GM20000 (cell line): ENCODE measurements at places on chromosomes 1 and 21.

DNA sequence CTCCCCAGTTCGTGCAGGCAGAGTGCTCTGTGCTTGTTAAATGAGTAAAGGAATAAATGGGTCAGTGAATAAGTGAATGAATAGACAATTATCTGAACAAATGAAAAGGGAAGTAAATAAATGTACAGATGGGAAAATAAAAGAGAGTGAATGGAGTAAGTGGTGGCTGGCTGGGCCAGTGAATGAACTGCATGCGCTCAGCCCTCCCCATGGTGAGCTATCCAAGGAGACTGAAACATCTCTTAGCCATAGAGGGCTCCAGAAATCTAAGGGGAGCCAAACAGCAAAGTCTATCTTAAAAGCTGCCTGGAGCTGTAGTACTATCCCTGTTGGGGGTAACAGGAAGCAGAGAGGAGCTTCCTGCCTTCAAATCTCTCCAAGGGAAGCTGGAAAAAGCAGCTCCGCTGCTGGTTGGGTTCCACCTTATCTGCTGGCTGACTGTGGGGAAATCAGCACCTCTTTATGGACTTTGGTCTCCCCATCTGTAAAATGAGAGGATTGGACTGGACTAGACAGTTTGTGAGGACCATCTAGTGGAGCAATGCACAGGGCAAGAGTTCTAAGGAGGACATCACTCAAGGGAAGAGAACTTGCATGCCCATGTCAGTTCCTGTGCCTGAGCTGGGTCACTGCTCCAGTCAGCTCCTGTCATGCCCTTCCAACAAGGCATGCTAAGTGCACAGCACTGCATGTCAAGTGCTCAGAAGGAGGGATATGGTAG, 77.9 kb downstream of the TRABD2B start:
- no peak for DNase-seq

DNA sequence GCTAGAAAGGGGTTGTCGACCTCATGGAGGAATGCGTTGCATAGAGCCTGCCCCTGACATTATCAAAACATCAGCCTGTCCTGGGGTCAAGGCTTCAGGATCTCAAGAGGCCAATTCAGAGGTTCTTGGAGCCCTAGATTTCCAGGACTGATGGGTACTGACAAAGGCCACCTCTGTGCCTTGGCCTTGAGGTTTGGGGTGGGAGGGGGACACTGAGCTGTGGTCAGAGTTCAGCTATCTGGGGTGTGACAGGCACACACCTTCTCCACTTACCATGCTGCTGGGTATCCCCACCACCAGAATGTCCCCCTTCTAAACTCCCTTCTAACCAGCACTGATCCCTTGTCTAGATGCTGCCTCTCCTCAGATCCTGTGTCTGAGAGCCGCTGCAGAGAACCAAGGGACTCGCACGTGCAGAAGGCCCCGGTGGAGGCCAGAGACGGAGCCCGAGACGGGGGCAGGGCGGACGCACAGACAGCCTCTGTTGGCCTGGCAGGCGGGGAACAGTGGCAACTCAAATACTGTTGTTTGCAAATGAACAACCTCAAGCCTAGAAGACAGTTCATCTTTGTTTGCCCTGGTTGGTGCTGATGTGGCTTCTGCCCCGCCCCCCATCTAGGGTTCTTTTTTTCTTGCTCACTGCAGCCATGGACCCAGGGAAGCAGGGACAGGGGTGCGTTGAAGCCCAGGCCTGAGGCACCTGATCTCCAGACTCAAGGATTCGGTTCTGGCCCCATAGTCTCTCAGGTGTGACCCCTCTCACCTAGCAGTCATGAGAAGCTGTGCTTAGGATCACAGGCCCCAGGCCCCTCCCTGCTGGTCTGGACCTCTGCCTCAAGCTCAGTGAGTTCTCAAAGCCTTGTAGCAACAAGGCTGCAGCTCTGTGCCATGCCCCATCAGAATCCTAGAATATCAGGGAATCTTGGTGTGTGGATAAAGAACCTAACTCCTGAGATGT, 28.1 kb upstream of the CSF1 start:
- no peak for DNase-seq

- DNase-seq = no peak
Observed at GRCh38 chr1:17798011-17798410, 42.9 kb downstream of the ACTL8 start.

- no peak for DNase-seq
Observed at GRCh38 chr1:67675800-67676199, 9.2 kb upstream of the GADD45A start.

GRCh38 chr1:210477328-210477924, 148.7 kb downstream of the HHAT start:
- DNase-seq = no peak

DNA sequence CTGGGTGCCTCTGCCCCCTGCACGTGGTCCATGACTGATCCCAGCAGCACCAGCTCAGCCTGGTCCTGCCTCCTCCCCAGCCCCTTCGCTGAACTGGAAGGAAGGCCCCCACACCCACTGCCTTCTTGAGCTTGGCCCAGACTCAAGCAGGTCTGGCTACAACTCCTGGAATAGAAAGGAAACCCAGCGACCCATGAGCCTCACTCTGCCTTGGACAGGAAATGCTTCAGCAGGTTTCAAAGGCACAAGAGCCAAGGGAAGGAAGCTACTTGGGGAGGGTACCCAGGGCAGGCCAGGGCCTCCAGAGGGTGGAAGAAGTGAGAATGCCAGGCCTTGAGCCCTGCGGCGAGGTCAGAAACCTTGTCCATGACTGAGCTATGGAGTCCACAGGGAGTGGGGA, 35.9 kb upstream of the RD3 start:
- no peak for DNase-seq

DNA sequence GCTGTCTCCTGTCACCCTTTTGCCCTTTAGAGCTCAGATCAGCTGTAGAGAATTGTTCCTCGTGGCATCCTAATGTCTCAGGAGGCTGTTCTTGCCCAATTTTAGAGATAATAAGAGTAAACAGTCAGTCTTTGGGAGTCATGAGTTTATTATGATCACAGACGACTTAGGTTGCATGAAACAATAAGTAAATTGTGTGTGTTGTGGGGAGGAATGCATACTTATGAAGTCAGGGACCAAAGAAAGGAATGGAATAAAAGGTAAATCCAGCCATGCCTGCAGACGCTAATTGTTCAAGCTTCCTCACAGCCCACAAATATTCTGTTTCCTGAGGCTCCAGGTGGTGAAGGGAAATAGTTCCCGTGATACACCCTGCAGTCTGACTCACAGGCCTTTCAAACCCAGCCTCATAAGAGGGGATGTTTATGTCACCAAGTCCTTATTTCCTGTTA, 897 bp downstream of the EPHX4 start:
- DNase-seq = no peak

GRCh38 chr1:158248118-158248517, 6.1 kb upstream of the CD1A start:
- DNase-seq = peak; percentile 26

GRCh38 chr1:7403265-7404045, 367.6 kb upstream of the VAMP3 start:
- DNase-seq = peak; percentile 53

DNA sequence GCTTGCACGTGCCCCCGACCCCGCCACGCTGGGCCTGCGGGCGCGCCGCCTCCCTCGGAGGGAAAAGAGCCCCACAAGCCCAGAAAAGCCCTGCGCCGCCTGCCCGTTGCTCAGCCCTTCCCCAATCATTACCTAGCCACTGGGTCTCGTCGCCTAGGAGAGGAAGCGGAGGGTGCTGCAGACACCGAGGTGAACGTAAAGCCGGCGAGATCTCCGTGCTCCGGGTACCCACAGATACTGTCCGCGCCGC, at the start of gene ENO1:
Gene ENO1, minus strand, starts transcription at position 239 of the 250 bp plus-strand sequence. CDS start 3,778 bp downstream, outside the sequence.
- DNase-seq = no peak

- DNase-seq = peak; percentile 63
Observed at GRCh38 chr1:175757381-175758015, 14.1 kb upstream of the TNR start.

DNA sequence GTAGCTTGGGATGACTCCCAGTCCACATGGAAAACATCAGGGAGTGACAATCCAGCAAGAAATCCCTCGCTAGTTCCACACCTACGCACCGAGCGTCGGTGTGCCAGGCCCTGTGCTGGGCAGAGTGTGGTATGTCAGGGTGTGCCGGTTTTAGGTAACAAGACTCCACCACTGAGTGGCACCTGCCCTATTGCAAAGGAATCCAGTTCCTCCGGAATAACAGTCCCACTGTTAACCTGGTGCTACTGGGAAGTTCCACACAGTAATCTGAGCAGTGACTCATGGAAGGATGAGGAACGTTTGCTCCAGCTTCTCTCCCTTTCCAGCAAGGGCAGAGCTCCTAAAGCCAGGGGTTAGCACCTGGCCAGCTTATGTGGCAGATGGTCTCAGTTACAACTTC, 14.3 kb downstream of the RNF207 start:
- DNase-seq = no peak

DNA sequence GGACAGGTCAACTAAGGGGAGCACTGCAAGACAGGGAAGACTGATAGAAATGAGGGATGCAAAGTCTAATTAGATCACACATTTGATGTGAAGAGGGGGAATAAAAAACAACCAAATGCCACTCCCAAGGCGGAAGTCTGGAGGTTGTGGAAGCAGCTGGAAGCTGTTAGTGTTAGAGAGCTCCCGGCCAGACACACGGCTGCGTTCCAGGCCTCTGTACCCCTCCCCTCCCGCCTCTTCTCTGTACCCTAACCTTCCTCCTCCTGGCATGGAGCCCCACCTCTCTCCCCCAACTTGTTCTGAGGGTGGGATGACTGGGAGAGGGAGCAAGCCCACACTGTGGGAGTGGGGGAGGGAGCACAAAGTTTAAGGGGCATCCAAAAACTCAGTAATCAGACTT, 67.0 kb downstream of the PLEKHA6 start:
- DNase-seq = no peak
